ENCODE measurements at places on chromosomes 6 and 20.

- DNase-seq, result no peak
Measured at GRCh38 chr6:5279891-5280338, 18.6 kb downstream of the FARS2 start.

GRCh38 chr6:142887517-142887916 lies 57.5 kb downstream of the HIVEP2 start:
- DNase-seq, result peak; percentile 46

DNA sequence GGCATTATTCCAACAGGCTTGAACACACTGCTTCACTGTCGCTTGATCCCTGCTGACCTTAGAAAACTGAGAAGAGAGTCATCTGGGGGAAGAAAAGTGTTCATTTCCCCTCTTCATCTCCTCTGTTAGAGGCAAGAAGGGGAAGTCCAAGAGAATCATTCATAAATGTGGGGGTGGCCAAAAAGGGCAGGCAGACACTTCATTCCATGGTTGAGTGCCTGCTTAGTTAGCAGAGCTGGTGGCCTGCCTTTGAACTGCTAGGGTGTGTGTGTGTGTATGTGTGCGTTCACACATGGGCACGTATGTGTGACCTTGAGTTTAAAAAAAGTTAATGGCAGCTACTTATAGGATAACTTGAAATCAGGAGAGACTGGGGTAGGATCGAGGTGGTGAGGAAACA lies 39.4 kb upstream of the RFPL4B start:
- DNase-seq, result peak; percentile 72

DNA sequence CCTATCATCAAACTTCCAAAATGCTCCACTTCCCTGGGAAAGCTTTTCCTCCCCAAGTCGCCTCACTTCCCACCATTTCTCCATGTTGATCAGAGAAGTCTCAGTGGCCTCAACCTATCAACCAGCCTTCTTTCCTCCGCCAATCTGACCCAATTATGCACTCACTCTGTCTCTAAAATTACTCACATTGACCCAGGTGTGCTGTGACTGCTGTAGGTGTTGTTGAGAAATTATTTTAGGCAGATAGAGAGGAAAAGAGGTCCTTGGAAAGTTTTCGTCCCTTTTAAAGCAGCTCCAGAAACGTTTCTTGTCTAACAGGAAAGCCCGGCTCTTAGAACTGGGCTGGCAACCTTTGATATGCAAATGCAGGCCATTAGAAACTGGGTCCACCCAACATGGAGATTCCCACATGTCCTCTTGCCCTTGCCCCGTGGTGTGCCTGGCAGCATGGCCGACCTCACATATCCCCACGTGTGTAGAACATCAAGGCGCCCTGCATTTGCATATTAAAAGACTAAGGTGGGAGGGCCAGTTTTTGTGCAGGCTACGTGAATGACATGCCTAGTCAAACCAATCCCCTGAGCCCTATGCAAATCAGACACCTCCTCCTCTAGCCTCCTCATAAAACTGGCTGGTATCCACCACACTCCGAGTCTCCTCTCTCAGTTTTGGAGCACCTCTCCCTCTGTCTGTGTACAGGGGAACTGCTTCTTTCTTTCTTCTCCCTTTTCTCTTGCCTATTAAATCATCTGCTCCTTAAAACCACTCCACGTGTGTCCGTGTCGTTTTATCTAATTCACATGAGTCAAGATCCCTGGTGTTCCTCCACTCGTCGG lies 12.9 kb downstream of the IPCEF1 start:
- DNase-seq, result no peak

DNA sequence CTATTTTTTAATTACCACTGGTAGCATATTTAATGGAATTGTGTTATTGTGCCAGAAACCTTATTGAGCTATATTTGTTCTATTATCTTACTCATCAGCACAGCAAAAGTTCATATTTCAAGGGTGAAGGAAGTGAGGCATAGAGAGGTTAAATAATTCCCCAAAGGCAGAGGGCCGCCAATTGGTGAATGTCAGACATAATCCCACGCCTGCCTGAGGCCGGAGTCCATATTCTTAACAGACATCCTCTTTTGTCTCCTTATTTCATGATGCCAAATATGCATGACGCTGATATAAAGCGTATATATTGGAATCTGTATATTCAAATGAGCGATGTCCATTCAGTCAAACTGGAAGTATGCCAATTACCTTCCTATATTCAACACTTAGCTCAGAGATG lies 505.0 kb upstream of the SLC35B3 start:
- no peak for DNase-seq

- peak; percentile 72 for DNase-seq
Measured at GRCh38 chr6:1396952-1397868, 7.8 kb downstream of the FOXF2 start.

GRCh38 chr6:12116264-12116800 lies 104.2 kb downstream of the HIVEP1 start:
- no peak for DNase-seq

DNA sequence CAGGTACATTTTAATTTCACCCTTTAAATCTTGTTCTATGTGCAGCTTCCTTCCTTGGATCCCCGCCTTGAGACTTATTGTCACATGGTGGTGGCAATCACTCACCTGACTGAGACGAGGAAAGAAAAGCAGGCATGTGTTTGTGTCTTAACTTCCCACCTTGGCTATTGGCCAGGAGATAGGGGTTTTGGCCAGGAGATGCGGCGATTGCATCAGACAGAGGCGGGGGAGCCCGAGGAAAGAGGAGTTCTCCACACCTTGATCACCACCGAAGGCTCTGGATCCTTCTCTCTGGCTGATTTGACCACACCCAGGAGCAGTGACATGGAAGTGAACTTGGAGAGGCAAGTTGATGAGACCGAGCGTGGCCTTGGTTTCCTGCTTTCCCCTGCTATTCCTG lies 49.7 kb upstream of the EYA2 start:
- DNase-seq, result no peak

DNA sequence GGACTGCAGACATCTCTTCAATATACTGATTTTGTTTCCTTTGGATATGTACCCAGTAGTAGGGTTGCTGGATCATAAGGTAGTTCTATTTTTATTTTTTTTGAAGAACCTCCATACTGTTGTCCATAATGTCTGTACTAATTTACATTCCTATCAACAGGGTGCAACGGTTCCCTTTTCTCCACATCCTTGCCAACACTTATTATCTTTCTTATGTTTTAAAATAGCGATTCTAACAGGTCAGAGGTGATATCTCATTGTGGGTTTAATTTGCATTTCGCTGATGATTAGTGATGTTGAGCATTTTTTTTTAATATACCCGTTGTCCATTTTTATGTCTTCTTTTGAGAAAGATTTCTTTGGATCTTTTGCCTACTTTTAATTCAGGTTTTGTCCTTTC lies 2.0 kb upstream of the TP53RK start:
- DNase-seq, result no peak

GRCh38 chr20:32231245-32231644 lies 23.6 kb downstream of the POFUT1 start:
- no peak for DNase-seq

GRCh38 chr6:141598487-141598886 lies 534.2 kb upstream of the GJE1 start:
- no peak for DNase-seq

DNA sequence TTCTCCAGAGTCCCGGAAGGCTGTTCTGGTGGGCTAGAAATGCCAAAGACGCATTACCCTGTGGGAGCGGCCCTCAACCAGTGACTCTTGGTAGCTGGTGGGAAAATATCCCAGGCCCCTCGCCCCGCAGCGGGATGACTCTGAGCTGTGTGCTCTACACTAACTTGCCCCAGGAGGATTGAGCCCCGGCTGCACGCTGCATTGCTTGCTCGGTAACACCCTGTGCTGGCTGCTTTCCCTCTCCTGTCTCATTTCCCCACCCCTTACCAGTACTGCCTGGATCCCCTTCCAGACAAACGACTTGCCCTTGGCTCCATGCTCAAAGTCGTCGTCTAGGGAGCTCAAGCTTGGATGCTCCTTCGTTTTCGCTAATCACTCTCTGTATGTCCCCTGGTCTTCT lies 411.8 kb upstream of the SULF2 start:
- no peak for DNase-seq

- no peak for DNase-seq
Measured at GRCh38 chr6:127177030-127177922, 58.8 kb downstream of the RSPO3 start.

- DNase-seq, result peak; percentile 18
Measured at GRCh38 chr6:154251116-154251515, 105.5 kb downstream of the IPCEF1 start.

- DNase-seq, result no peak
Measured at GRCh38 chr6:123742626-123743025, 61.0 kb upstream of the NKAIN2 start.

GRCh38 chr6:56282391-56282790 lies 35.0 kb upstream of the COL21A1 start:
- no peak for DNase-seq

DNA sequence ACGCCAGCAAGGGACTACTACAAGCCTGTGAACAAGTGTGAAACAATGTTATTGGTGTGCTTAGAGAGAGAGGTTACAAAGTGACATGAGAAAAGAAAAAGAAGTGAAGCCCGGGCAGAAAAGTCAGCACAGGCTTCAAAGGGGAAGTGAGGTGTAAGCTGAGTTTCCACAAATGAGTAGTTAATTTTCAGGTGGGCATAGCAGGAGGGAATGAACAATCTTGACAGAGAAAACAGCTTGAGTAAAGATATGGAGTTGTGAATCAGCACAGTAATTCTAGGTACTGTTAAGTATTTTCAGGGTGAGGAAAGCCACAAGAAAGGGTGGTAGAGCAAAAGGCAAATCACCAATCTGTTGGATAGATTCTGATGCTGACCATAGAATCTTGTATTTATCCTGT lies 4.3 kb downstream of the KCNQ5 start:
- no peak for DNase-seq

DNA sequence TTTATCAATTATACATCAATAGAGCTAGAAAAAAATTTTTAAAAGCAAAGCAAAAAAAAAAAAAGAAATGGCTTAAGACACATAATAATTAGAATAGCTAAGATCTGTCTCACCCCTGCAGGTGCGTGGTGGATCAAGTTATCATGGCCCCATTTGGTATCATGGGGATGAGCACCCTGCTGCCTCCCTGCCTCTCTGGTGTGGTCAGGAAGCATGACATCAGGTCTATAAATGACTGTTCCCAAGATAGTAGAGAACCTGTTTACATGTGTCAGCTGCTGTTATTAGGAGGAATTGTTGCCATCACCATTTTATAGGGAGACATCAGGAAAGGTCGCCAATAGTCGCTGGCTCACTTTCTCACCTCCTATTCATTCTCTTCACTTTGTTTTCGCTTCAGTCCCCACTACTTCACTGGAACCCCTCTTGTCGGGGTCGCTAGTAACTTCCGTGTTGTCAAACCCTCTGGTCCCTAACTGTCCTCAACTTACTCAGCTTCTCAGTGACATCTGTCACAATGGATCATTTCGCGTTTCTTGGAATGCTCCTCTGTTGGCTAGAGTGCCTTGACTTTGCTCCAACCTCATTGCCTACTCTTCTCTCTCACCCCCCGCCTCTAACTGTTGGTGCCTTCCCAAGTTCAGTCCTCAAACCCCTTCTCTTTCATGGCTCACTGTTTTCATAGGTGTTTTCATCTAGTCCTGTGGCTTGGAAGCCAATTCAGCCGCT lies 4.7 kb downstream of the DNTTIP1 start:
- no peak for DNase-seq

GRCh38 chr6:166005401-166005943 lies 162.2 kb downstream of the TBXT start:
- no peak for DNase-seq

- no peak for DNase-seq
Measured at GRCh38 chr6:160131636-160132296, 10.2 kb downstream of the SLC22A1 start.

DNA sequence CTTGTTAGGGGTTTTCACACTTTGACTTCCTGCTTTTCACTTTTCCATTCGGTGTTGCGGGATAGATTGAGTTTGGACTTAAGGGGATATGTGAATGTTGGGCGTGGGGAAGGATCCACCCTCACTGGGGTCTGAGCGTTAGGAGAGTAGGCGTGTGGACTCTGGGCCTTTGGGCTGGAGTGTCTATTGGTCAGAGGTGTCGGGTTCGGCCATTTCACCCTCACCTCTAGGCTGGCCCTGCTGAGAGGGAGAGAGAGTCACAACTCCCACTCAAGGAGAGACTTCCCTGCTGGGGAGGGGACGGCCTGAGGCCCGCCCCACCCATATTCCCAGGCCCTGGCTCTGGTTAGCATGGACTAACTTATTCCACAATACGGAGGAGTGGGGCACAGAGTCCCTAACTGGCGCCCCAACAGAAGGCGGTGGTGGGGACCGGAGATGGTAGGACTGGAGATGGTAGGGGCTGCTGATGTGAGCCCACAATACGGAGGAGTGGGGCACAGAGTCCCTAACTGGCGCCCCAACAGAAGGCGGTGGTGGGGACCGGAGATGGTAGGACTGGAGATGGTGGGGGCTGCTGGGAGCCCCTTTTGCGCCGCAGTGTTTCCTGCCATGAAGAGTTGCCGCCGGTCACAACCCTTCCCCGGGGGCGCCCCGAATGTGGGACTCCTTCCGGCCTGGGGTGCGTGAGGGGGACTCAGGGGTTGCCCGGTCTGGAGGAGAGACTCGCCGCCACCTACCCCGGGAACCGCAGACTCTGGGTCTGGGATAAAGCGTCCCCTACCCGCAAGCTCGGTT lies 1.4 kb upstream of the PTPRA start:
- DNase-seq, result peak; percentile 25

DNA sequence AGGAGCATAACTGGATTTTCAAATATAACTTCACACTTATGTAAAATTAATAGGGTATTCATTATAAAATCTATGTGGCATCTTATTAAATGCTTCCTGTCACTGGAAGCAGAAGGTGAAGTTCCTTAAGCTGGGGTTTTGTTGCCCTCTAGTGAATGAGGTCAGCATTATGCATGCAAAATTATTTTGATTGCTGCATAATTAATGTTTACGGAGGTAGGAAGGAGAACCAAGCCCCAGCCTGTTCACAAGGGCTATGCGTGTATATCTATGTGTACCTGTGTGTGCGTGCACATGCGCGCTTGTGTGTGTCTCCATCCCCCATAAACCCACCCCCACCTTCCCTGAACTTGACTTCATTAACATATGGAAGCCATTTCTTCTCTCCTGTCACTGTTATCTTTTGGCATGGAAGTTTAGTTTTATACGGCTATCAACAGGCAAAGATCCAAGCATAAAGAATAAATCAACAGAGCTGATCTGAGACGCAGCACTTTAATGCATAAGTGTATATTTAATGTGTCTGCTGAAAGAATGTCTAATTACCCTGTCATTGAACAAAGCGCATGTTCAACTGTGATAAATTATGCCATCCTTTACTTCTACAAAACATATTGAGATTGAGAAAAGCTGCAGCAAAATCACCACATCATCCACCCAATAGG lies 90.2 kb upstream of the CDH4 start:
- DNase-seq, result no peak

GRCh38 chr6:27834384-27834783 lies 77.8 kb downstream of the OR2B2 start:
- no peak for DNase-seq

- DNase-seq, result peak; percentile 38
Measured at GRCh38 chr20:34062570-34063482, 49.2 kb downstream of the EIF2S2 start.

Data from inflammatory macrophage treated with lipopolysaccharide for 4 hours (primary cell).